Stimulated activated CD4-positive, alpha-beta T cell treated with anti-CD3 and anti-CD28 coated beads, Interleukin-1b, Interleukin-23, amount 100 ng/mL, for 4 hours (primary cell): ENCODE measurements at places on chromosomes 3 and 15.

- no peak for DNase-seq
Observed at GRCh38 chr3:55000546-55000945, 72.7 kb upstream of the LRTM1 start.

- no peak for DNase-seq
Observed at GRCh38 chr15:90617668-90618097, 88.0 kb downstream of the CRTC3 start.

- no peak for DNase-seq
Observed at GRCh38 chr15:66700412-66700801, 1.6 kb upstream of the SMAD6 start.

DNA sequence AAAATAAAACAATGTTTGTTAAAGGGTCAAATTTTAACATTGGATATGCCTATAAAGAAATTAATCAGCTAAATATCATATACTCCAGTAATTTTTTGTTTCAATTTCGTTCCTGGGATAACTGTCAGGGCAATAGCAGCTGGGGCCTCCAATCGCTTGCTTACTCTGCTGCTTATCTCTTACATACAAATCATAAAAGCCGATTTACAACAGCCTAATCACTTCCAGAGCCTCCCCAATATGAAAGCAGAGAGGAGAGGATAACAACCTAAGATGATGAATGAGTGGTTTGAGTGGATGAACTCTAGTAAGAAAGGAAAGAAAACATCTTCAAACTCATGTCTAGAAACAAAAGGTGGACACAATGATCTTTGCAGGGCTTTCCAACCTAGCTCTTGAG lies 80.7 kb upstream of the PSMD6 start:
- no peak for DNase-seq

- DNase-seq, result no peak
Observed at GRCh38 chr3:22885039-22885438, 318.1 kb upstream of the UBE2E2 start.

GRCh38 chr15:69200832-69201745 lies 40.7 kb downstream of the GLCE start:
- DNase-seq, result no peak

GRCh38 chr15:38941399-38941953 lies 376.9 kb upstream of the RASGRP1 start:
- no peak for DNase-seq

- no peak for DNase-seq
Observed at GRCh38 chr3:98761643-98762229, 1.4 kb upstream of the ST3GAL6 start.

- DNase-seq, result no peak
Observed at GRCh38 chr3:23894254-23895061, 22.3 kb downstream of the NKIRAS1 start.

DNA sequence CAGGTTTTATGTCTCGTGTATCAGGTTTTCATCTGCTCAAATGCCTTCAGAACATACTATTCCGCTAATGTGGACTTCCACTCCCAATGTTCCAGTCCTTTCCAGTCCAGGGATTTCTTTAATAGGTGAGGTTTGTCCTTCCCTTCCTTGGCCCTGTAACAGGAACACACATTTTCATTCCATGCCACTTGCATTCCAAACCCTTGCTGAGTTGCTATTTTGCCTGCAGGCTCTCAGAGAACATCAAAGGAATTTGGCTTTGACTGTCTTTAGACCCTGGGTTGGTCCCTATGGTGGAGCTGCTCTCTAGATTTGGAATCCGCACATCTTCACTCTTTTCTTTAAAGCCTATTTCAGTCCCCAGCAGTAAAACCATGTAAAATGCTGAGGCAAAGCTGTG lies 12.3 kb upstream of the ALCAM start:
- no peak for DNase-seq

- no peak for DNase-seq
Observed at GRCh38 chr3:150564243-150564642, 17.7 kb downstream of the EIF2A start.

DNA sequence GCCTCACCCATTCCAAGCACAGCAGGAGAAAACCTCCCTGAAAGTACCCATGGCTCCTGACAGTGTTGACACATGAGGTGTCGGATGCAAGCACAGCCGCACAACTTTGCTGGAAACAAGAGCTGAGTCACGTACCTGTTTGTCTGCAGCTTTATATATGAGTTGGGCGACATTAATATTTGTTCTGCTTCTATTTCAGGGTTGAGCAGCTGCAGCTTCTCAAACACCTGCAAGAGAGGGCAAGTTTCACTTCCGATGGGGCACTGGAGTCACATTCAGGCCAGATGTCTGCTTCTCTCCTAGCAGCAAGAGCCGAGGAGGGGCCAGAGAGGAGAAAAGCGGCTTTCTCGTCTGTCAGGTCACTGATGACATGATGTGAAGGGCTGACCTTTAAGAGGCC lies 88.0 kb downstream of the NUP210 start:
- DNase-seq, result no peak

DNA sequence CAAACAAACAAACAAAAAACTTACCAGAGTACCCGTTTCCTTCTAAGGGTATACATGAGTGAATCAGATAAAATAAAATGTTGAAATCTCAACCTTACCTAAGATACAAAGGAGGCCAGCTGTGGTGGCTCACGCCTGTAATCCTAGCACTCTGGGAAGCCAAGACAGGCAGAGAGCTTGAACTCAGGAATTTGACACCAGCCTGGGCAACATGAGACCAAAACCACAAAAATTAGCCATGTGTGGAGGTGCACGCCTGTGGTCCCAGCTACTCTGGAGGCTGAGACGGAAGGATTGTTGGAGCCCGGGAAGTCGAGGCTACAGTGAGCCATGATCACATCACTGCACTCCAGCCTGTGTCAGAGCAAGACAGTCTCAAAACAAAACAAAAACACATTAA lies 11.0 kb upstream of the FAM219B start:
- DNase-seq, result no peak

DNA sequence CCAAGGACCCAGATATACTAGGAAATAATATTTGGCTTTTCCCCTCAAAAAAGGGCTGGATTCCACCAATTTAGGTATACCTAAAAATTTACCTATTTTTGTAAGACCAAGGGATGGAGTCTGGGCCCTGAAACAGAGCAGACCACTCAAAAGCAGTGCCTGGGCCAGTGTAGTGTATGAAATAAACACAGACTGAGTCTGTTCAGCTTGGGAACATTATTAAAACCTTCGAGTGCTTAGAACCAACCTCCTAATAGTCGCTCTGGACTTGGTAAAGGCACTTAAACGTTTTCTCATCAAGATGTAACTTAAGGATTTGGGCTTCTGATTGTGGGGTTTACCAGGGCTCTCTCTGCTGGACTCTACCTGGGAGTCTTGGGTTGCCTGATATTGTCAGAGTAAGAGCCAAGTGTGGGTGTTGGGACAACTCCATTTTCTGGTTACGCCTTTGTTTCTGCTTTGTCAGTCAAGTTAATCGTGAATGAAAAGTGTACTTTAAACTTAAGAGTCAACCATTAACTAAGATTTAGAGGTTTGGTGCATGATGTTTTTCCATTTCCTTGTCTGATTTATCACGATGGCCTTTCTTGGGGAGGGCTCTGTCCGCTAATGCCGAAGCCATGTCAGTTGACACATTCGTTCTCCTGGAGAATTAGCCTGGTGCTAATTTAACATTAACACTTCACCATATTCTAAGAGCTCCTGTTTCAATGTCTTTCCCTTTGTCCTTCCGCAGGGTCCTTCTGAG lies 221.0 kb upstream of the TPM1 start:
- no peak for DNase-seq

- DNase-seq, result no peak
Observed at GRCh38 chr15:95327661-95328060, 1002.8 kb upstream of the NR2F2 start.

DNA sequence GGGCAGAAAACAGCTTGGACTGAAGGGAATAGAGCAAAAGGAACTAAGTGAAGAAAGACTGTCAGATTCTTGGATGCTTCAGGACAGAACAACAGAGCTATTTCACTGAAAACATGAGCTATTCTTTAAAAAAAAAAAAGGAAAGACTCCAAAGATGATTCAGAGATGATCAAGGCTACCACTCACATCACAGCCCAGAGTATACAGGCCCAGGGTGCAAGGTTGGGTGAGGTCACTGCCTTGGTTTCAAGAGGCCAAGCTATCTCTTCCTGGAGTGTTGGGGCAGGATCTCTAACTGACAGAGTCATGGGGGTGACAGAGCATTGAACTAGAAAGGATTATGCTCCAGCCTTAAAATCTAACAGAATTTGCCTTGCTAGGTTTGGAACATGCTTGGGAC lies 118.1 kb downstream of the AGBL1 start:
- DNase-seq, result no peak

DNA sequence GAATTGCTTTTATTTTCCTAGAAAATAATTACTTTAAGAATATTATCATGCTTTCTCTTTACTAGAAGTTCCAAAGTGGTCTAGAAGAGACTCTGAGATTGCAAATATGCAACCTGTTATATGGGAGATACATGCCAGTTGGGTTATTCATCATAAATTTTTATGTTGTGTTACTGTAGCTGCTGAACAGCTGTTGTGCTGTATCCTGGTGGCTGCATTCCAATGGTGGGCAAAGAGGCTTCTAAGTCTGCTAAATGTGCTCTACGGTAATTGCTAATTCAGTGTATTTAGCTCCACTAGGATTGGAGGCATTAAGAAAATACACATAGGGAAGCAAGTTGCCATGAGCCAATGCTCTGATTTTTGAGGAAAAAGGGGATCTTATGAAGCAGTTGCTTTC lies 409.0 kb downstream of the TUSC7 start:
- DNase-seq, result no peak

- DNase-seq, result no peak
Observed at GRCh38 chr3:184652465-184652864, 59.4 kb downstream of the MAGEF1 start.

DNA sequence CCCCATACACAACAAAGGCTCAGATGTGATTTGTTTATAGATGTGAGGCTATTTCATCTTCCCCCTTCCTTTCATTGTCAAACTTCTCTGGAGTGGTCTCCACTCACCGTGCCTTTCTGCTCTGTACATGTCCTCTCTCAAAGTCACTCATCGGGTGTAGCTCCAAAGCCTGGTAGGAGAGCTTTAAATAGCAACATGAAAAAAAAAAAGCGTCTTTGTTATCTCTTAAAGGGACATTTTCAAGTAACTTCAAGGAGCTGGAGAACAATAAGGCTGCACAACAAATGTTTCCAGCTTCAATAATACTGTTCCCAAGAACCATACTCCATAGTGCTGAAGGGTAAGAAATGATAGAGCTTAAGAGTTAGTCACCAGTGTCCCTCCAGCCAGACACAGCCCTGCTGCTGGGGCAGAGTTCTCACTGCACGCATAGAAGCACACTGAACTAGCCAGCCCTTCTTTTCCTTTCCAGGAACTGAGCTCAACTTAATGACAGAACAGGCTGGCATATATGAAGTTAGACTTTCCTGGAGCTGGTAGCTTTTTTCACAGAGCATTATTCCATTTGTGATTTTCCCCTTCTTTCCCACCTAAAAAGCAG lies 8.1 kb downstream of the FBXO40 start:
- no peak for DNase-seq

DNA sequence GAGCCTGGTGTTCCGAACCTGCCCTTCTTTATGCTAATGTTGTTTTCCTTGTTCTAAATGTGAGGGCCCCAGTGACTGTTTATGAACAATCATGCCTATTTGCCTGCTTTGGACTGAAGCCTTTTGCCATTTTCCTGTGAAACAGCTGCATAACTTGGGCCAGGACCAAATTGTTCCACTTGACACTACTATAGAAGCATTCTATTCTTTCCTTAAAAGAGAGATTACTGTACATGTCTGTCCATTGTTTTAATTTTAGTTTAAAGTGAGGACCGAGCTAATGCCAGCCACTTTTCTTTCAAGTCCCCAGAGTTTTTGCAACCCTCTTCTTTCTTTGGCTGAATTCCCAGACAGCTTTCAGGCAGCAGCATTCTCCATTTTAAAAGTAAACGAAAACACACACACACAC lies 980.3 kb downstream of the CADM2 start:
- DNase-seq, result no peak

DNA sequence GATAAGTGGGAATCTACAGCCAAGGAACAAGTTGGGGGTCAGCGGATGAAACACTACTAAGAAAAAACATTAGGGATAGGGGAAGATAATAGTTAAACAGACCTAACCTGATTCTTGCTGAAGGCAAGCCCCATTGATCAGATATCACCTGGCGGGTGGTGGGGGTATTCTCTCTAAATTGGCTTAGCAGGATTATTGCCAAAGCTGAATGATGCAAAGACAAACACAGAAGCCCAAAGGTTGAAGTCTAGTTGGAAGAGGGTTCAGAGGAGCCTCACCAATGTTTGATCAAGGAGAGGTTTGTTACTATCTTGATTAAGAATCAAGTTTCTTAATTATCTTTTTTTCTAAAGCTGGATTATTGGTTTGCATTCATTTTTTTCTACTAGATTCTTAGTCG lies 371.9 kb upstream of the CNTN4 start:
- DNase-seq, result no peak

- DNase-seq, result no peak
Observed at GRCh38 chr15:88223084-88223483, 33.5 kb downstream of the NTRK3 start.

GRCh38 chr15:79467865-79468586 lies 35.9 kb downstream of the MINAR1 start:
- no peak for DNase-seq
